ENCODE measurements at places on chromosomes 16 and 17.

GRCh38 chr17:31378638-31379037, 12.8 kb upstream of the RAB11FIP4 start:
- peak; percentile 16 for DNase-seq

- DNase-seq, result no peak
Measured at GRCh38 chr16:84943620-84944019, 67.7 kb downstream of the ZDHHC7 start.

- DNase-seq, result no peak
Measured at GRCh38 chr17:13384626-13385025, 217.1 kb downstream of the HS3ST3A1 start.

GRCh38 chr16:58152246-58152868, 23.2 kb upstream of the CFAP20 start:
- DNase-seq, result no peak

- DNase-seq, result no peak
Measured at GRCh38 chr17:41777574-41778188, 8.8 kb downstream of the JUP start.

DNA sequence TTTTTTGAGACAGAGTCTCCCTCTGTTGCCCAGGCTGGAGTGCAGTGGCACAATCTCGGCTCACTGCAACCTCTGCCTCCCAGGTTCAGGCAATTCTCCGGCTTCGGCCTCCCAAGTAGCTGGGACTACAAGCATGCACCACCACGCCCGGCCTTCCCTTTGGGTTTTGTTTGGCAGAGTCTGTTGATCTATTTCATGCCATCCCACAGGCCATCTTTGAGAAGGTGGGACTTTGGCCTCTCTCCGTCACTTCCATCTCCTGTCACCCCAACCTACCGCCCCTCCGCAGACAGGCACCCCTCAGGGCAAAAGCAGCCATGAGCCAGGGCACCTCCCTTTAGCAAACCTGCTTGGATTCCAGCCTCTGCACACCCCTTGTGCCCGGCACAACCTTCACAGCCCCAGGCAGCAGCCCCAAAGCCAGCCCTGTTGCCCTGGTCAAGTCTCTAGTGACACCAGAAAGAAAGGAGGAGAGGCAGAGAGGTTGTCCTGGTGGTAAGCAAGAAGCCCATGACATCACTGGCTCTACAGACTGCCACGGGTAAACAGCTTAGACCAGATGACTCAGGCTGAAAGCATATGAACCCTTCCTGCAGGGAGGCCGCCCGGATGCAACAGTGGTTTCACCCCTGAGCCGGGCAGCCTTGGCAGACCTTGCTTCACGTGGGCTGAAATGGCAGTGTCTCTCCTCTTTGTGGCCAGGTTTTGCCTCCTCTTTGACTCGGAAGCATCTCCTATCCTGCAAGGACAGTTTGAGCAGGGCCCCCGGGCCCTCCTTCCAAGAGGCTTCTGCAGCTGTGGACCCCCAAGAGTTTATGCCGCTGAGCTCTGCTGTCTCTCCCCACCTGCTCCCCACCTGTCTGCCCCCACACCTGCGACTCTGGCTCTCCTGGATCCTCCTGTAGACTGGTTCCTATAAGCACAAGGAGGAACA, 8.1 kb upstream of the TIMP2 start:
- DNase-seq, result no peak

DNA sequence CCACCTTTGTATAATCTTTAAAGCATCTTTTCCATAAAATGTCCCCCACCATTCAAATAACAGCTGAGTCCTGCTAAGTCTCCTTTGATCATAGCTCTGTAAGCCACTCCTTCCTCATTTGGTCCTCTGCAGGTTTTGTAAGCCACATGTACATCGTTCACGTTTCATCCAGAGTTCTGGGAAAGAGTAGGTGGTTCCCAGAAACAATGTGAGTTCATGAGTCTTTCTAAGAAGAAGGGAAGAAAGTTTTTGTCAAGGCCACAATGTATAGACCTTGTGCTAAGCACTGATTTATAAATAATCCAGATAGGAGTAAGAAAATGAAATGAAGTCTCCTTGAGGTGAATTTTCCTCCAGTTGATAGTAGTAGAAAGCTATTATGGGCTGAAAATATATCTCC, 8.7 kb upstream of the ANKS4B start:
- no peak for DNase-seq

DNA sequence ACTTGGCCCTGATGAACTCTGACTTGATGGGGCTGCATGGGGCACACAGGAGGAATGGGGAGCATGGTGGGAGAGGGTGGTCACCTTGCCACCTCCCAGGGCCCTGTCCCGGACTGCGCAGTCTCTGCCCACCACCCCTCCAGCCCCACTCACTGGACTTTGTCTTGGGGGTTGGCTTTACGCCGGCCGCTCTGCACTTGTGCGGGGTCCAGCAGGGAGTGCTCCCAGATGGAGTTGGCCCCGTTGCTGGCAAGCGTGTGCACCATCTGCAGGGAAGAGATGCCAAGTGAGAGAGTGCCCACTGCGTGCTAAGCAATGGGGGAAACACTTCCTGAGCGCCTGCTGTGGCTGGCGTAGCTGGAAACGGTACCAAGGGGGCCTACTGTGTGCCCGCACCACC, 6.7 kb downstream of the GIT1 start:
- no peak for DNase-seq

GRCh38 chr16:85718682-85719081, 29.9 kb upstream of the GINS2 start:
- no peak for DNase-seq

DNA sequence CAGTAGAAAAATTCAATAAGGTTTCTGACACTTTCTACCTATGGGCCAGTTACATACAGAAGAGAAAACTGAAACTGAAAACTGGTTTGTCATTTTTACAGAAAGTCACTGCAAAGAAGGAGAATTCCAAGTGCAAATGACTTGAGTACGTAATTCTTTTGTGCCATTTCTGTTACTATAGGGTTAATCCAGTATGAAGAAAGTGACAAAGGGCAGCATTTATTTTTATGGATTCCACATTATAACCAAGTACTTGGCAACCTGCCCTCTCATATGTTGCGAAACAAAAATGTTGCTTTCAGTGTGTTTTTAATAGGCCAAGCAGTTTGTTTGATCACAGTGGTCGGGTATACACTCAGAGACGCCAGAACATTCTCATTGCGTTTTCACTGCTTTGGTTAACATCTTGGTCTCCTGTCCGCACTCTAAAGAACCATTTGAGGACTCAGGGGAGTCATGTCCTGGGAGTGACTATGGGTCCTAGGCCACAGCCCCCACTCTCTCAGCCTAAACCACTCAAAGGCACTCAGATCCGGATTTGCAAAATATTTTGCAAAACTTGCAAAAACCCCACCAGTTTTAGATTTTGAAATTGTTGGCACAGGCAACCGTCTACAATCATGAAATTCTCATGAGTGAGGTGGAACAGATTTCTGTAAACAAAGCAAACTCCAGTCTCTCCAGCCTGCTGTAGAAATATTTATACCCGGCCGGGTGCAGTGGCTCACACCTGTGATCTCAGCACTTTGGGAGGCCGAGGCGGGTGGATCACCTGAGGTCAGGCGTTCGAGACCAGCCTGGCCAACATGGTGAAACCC, 15.4 kb upstream of the HELZ start:
- no peak for DNase-seq

DNA sequence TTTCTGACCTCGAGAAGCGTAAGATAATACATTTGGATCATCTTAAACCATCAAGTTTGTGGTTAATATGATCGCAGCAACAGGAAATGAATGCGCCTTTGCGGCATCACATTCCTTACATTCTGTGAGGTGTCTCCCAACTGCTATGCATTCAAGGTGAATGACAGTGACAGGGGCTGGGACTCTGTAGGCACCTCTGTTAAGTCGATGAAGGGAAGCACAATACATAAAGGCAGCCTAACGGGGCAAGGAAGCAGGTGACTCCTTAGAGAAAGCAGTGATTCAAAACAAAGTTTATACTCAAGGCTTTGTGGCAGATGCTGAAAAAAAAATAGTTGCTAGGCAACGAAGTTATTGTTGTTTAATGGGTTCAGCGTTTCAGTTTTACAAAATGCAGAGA, 21.6 kb upstream of the EVPL start:
- no peak for DNase-seq

GRCh38 chr17:6162216-6162615, 92.0 kb downstream of the WSCD1 start:
- peak; percentile 36 for DNase-seq

- DNase-seq, result no peak
Measured at GRCh38 chr16:67304020-67304419, 22.5 kb downstream of the KCTD19 start.

GRCh38 chr17:48026502-48027321, 10.9 kb downstream of the COPZ2 start:
- peak; percentile 77 for DNase-seq

GRCh38 chr16:12793865-12794240, 9.8 kb downstream of the CPPED1 start:
- no peak for DNase-seq

DNA sequence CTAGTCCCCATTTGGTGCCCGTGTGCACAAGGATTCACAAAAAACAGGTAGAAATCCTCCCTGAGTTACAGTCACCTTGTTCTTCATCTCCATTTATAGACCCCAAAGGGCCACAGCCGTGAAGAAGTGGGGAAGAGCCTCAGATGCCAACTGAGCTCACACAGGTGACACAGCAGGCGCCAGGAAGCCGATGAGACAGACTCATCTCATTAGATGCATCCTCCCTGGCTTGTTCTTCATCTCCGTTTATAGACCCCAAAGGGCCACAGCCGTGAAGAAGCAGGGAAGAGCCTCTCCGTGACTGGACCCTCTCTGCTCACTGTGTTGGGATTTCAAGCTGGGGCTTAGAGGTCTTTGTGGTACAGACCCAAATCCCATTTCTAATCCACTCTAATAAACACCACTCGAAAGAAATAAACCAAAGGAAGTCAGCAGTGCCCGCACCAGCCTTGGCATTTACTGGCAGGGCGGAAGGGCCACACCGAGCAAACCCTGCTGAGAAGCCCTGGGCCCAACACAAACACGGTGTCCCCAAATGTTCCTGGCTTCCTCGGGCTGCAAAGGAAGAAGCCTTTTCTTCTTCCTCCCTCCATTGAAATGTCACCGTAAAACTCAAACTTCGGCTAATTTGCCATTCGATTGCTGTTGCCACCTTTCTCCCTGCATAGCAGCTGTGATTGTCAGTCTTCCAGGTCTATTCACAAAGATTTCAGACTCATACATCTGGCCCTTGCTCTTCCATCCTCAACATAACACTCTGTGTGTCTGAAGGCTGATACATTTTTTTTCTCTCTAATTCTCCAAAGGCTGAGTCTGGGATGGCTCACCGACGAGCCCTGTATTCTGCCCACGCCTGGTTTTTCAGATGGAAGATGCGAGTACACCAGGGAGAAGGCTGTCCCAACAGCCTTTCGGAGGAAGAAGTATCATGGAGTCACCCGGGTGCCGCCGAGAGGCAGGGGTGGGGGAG, 44.9 kb upstream of the DOC2B start:
- DNase-seq, result no peak

DNA sequence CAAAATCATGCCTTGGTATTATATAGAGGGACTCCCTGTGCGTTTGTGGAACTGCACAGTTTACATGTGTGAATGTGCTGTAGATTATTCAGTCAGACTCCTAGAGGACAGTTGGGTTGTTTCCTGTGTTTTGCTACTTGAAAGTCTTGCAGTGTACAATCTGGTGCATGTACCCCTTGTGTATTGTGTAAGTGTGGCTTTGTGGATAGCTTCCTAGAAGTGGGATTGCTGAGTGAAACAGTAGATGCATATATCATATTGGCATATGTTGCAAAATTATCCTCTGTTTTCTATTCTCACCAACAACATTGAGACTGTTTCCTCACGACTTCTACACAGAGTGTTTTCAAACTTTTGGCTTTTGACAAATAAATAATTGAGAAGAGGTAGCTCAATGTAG, 263.7 kb downstream of the MAP2K6 start:
- DNase-seq, result no peak

DNA sequence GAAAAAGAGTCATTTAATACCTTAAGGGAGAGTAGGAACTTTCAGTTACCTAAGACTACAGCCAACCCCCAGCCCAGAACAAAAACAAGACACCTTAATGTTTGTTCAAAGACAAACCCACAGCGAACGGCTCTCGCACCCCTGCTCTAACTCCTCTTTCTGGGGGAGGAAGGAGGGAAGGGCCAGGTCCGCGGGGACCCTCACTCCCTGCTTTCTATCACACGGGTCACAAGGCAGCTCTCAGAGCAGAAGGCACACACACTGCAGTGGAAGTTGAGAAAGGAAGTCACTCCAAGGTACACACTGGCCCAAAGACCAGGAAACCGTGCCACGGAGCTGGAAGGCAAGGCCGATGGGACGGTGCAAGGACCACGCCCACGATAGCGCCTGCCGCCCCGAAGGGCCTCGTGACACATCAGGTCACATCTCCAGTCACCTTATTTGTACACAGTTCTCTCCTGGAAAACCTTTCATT, 10.0 kb downstream of the LITAFD start:
- DNase-seq, result no peak

- DNase-seq, result no peak
Measured at GRCh38 chr16:22843856-22844255, 29.9 kb downstream of the HS3ST2 start.

GRCh38 chr17:67289181-67289876, 44.3 kb upstream of the HELZ start:
- DNase-seq, result no peak

Measured in NT2/D1 (cell line).